ENCODE measurements at places on chromosomes 12 and 14. TPM values are rescaled to one million over a fixed set of nuclear protein-coding genes. Genes with fewer than 3 reads are reported as not detected.
A peak's percentile ranks its signal among the peaks of the same experiment; 100 is the strongest.

DNA sequence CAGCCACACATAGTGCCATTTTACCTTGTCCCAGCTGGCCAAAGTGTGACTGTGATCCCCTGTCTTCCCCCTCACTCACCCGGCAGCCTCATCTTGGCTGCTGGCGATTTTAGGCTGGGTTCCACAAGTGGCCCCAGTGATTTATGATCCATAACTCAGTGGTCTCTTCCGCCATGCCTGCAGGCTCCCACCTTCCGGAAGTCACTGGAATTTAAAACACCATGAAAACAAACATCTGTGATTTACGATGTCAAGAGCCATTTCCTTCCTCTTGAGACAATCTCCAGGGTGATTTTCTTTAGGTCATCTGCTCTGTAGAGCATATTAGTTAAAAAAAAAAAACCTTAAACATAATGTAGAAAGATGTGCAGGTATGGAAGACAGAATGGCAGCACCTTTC lies 282.3 kb downstream of the CACNA1C start:
- no peaks in the 10 kb centered on the region for H3K27me3 ChIP-seq
- peaks cover 59% of the 10 kb centered on the region for H3K4me1 ChIP-seq
- H3K27ac ChIP-seq = peak overlapping the region; percentile 95
- no peaks in the 10 kb centered on the region for H3K36me3 ChIP-seq
- DNase-seq = no peak
- H3K4me3 ChIP-seq = no peak overlapping the region

DNA sequence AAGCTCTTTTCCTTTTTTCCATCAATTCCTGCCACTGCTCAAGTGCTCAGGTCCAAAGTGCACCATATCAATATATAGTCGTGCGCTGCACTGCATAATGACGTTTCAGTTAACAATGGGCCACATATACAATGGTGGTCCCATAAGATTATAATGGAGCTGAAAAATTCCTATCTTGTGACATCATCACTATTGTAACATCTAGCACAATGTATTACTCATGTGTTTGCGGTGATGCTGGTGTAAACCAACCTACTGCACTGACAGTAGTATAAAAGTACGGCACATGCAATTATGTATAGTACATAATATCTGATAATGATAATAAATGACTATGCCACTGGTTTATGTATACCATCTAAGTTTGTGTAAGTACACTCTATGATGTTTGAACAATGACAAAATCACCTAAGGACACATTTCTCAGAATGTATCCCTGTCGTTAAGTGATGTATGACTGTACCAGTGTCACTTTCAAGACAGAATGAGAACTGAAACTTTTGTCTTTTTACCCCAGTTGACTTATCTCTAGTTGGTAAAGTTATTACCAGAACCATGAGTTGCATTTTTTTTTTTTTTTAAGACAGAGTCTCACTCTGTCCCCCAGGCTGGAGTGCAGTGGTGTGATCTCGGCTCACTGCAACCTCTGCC lies 53.7 kb upstream of the INSM2 start:
- no peaks in the 10 kb centered on the region for H3K27me3 ChIP-seq
- H3K27ac ChIP-seq = no peak overlapping the region
- no peak overlapping the region for H3K4me3 ChIP-seq
- H3K36me3 ChIP-seq = no peaks in the 10 kb centered on the region
- no peak for DNase-seq

DNA sequence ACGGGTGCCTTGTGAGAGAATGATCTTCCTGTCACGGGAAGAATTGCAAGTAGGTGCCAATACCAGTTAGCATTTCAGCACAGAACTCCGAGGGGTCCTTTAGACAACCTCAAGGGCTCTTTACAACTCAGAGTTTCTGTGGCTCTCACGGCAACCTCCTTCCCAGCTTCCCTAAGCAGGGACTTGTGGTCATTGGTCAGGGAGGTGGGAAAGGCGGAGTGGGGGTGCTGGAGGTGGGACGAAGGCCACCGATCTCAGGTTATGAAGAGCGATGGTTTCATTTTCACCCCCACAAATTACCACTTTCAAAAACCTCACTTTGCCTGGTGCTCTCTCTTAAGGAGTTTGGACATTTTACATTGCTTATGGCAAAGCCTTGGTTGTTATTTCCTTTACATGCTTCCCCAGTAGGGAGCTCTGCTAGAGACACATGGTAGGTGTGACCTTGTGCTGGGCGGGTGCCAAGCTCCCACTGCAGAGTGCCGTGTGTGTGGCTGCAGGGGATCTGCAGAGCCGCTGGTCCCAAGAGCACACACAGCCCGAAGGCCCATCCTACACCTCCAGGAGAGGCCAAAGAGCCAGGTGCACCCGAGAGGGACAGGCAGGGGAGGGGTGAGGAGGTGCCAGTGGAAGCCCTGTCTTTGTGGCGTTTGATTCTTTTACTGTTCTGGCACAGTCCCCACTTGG lies 21.4 kb downstream of the BCL2L14 start:
- no peak for DNase-seq
- H3K36me3 ChIP-seq = no peaks in the 10 kb centered on the region
- no peaks in the 10 kb centered on the region for H3K27me3 ChIP-seq
- H3K27ac ChIP-seq = no peak overlapping the region
- peaks cover 18% of the 10 kb centered on the region for H3K4me1 ChIP-seq
- H3K4me3 ChIP-seq = no peak overlapping the region

DNA sequence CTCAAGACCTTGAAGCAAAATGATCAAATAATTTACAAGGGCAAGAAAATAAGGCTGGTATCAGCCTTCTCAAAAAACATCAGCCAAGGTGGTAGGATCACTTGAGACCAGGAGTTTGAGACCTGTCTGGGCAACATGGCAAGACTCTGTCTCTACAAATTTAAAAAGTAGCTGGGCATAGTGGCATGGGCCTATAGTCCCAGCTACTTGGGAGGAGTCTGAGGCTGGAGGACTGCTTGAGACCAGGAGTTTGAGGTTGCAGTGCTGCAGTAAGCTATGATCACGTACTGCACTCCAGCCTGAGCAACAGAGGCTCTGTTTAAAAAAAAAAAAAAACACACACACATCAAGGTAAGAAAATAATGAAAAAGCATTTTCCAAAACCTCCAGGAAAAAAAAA lies 22.1 kb downstream of the SEC23A start:
- H3K27me3 ChIP-seq = no peaks in the 10 kb centered on the region
- no peak for DNase-seq
- H3K4me1 ChIP-seq = no peaks in the 10 kb centered on the region
- H3K36me3 ChIP-seq = peaks cover 29% of the 10 kb centered on the region
- H3K4me3 ChIP-seq = no peak overlapping the region

GRCh38 chr12:50055831-50056638 lies 1.4 kb upstream of the ASIC1 start:
- H3K4me1 ChIP-seq = peaks cover 17% of the 10 kb centered on the region
- H3K4me3 ChIP-seq = no peak overlapping the region
- DNase-seq = no peak
- H3K27me3 ChIP-seq = no peaks in the 10 kb centered on the region
- no peak overlapping the region for H3K27ac ChIP-seq

DNA sequence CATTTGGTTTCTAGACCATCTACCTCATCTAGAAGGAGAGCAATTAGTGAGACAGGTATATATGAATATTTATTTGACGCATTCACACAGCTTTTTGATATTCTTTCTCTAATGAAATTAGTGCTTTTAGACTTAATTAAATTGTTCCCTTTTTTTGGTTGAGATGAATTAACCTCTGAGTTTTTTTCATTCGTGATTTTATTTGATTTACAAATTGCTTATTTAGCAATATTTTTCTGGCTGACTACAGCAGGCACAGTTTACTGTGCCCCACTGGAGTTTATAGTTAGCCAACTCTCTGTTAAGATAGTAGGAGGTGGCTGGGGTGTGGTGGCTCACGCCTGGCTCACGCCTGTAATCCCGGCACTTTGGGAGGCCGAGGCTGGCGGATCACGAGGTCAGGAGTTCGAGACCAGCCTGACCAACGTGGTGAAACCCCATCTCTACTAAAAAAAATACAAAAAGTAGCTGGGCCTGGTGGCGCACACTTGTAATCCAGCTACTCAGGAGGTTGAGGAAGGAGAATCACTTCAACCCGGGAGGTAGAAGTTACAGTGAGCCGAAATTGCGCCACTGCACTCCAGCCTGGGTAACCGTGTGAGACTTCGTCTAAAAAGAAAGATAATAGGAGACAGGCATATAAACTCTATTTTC lies 16.7 kb downstream of the MDM2 start:
- H3K27ac ChIP-seq = no peak overlapping the region
- DNase-seq = no peak
- H3K4me1 ChIP-seq = no peaks in the 10 kb centered on the region
- H3K36me3 ChIP-seq = peaks cover 38% of the 10 kb centered on the region
- no peak overlapping the region for H3K4me3 ChIP-seq

DNA sequence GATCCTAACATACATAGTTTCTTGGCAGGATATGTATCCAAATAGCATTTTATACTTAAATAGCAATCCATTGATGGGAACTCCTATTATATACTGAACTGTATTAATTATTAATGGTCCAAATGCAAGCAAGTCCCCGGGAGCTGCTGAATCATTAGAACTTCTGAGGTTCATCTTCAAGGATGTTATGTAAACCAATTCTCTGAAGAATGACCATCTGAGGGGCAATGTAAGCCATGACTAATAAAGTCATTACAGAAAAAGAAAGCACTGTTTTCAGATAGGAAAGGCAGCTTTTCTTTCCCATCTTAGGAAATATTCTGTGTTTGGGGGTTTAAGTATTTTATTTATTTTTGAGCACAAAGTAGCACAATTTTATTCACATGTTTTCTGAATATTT lies 166.1 kb upstream of the SLC16A7 start:
- H3K36me3 ChIP-seq = no peaks in the 10 kb centered on the region
- no peak overlapping the region for H3K4me3 ChIP-seq
- no peaks in the 10 kb centered on the region for H3K27me3 ChIP-seq
- H3K4me1 ChIP-seq = no peaks in the 10 kb centered on the region
- DNase-seq = no peak

- H3K27ac ChIP-seq = no peak overlapping the region
- no peaks in the 10 kb centered on the region for H3K27me3 ChIP-seq
- no peak overlapping the region for H3K4me3 ChIP-seq
- H3K4me1 ChIP-seq = peaks cover 19% of the 10 kb centered on the region
- DNase-seq = no peak
These were observed 22.0 kb upstream of the DRAM1 start for GRCh38 chr12:101855364-101855884.

- no peak for DNase-seq
- no peaks in the 10 kb centered on the region for H3K4me1 ChIP-seq
- no peak overlapping the region for H3K27ac ChIP-seq
- H3K4me3 ChIP-seq = no peak overlapping the region
- H3K36me3 ChIP-seq = no peaks in the 10 kb centered on the region
These were observed 69.2 kb downstream of the CRACR2A start for GRCh38 chr12:3683670-3684069.

DNA sequence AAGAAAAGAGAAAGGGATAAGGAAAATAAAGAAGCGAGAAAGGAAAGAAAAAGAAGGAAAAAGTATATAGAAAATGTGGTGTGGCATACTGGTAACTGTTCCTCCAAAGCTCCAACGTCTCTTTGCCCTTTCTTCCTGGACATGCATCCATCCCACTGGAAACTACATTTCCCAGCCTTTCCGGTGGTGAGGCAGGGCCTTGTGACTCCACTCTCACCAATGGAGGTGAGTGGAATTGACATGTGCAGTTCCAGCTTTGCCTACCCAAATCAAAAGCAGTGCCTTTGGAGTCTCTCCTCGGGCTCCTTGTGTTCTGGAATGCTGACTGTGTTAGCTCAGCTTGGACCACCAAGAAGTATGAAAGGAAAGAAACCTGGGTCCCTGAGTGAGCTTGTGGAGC lies 161.2 kb downstream of the KCNA5 start:
- no peak for DNase-seq
- H3K27ac ChIP-seq = no peak overlapping the region
- H3K36me3 ChIP-seq = no peaks in the 10 kb centered on the region
- H3K4me3 ChIP-seq = no peak overlapping the region

Gene PTGER2
- total RNA-seq = 3.3 TPM

Gene RALGAPA1
- 73.2 TPM for total RNA-seq

Gene KDM5A
- 57.7 TPM for total RNA-seq

Gene MYF5
- total RNA-seq = not detected

Gene CLEC2B
- total RNA-seq = 13.1 TPM

Gene TEX52
- not detected for total RNA-seq

Gene WDHD1
- 1.8 TPM for total RNA-seq

Gene BATF
- 9.5 TPM for total RNA-seq

Data from thoracic aorta (tissue), 2 donors.